ENCODE measurements at places on chromosomes 4 and X.

- no peak for DNase-seq
Measured at GRCh38 chr4:70531981-70532380, 13.6 kb downstream of the AMTN start.

DNA sequence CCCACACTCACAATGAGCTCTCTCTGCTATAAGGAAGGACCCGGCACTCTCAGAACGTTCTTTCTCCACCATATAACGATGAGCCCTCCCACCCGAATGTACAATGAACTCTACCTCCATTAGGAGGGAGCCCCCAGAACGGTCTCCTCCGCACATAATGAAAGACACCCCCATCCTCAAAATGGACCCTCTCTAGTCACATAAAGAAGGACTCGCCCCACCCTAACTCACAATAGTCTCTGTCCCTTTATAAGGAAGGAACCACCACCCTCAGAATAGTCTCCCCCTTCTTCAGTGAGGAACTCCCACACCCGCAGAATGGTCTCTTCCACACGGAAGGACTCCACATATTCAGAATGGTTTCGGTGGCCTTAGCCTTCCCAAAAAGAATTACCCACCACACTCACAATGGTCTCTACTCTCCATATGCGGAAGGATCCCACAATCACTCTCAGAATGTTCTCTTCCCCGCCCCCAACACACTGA, 477 bp downstream of the SLC35A2 start:
- no peak for DNase-seq

DNA sequence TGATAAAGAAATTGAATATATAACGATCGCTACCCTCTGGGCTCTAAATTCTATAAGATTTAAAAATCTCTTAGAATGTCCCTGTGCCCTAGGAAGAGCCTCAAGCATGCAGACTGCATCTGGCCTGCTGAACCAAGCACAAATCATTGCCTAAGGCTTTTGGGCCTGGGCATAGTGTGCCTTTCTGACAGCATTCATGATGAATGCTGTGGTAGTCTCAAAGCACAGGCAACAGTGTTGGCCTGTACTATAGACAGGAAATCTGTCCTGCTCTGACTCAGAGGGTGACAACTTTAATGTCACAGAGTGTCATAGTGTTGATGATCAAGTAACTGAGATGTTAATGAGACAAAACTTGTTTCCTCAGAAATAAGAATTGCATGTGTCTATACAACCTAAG, 717.3 kb downstream of the STIM2 start:
- no peak for DNase-seq

DNA sequence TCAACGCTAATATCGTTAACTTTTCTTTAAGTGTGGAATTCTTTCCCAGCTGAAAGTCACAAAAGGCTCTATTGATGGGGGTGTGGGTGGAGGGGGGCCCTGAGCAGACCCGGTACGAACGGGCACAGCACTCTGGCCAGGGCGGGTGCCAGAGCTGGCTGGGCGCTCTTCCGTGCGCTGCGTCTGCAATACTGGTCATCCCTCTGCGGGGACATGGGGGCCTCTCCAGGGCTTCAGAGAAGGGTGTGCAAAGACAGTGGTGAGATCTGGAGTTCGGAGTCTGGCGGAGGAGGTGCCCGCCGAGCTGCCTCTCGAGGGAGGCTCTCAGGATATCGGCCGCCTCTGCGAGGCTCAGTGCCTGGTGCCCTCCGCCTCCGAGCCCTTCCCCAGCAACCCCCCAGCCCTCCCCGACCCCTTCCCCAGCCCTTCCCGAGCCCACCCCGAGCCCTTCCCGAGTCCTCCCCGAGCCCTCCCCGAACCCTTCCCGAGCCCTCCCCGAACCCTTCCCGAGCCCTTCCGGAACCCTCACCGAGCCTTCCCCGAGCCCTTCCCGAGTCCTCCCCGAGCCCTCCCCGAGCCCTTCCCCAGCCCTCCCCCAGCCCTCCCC, 34.3 kb downstream of the FGFRL1 start:
- DNase-seq, result no peak

DNA sequence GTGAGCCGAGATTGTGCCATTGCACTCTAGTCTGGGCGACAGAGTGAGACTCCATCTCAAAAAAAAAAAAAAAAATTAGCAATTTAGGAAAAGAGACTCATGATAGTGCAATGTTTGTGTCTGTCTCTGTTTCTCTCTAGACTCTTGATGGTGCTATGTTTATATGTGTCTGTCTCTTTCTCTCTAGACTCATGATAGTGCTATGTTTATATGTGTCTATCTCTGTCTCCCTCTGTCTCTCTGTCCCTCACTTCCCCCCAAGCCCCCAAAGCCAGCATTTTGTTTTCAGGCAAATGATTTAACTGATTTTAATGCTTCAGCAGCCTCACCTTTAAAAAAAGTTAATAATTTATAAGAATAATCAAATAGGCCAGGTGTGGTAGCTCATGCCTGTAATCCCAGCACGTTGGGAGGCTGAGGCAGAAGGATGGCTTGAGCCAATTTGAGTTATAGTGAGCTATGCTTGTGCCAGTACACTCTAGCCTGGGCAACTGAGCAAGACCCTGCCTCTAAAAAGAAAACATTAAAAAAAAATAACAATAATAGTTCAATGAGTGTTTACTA, 6.9 kb downstream of the MOB1B start:
- no peak for DNase-seq

DNA sequence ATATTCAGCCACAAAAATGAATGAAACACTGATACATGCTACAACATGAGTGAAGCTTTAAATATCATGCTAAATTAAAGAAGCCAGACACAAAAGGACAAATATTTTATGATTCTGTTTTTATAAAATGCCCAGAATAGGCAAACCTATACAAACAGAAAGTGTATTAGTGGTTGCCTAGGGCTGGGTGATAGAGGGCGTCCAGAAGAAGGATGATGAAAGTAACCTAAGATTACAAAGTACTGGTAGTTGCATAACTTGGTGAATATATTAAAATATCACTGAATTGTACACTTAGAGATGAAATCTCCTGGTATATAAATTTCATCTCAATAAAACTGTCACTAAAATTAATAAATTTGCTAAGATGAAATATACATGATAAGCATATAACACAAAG, 67.5 kb downstream of the FBXW7 start:
- DNase-seq, result no peak

- no peak for DNase-seq
Measured at GRCh38 chr4:43471950-43472349, 579.4 kb downstream of the GRXCR1 start.

- DNase-seq, result no peak
Measured at GRCh38 chr4:129514852-129515251, 418.9 kb downstream of the C4orf33 start.
